Hippocampal formation (tissue), 2 donors: ENCODE measurements at places on chromosomes 16 and 17.

- DNase-seq = no peak
Measured at GRCh38 chr16:8894736-8895334, 12.7 kb downstream of the LITAFD start.

DNA sequence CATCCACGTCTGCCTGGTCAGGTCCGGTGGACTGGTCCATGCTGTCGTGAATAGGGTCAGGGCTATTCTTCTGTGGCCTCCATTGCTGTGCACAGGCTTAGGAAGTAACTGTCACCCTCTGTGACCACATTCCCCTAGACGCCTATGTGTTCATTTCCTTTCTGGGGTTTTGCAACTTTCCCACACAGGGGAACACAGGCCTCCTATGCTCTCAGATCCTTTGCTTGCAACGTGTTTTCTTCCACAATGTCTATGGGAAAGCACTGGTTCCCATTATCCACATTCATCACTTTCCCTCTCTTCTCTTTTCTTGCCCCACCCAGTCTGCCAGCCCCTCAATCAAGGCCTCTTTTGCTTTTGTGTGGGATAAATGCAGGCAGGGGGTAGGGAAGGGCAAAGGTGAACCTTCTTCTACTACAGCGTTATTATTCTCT lies 43.2 kb upstream of the DNAJA2 start:
- DNase-seq = no peak

DNA sequence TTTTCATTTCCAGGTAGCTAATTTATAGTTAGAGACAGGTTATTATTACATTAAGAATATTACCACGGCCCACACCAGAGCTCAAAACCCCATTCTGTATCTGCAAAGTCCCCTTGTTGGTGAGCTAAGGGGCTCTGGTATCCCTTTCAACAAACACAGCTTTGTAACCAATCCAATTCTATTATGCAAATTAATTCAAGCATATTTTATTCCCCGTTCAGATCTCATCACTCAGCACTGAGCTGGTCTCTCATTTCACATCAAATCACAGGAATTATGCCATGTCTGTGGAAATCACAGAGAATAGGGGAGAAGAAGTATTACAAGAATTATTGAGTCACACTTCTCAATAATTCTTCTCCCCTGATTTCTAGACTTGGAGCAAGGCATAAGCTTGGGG lies 111.7 kb downstream of the CDH11 start:
- DNase-seq = peak; percentile 56

- no peak for DNase-seq
Measured at GRCh38 chr16:87552772-87553573, 49.3 kb upstream of the JPH3 start.

DNA sequence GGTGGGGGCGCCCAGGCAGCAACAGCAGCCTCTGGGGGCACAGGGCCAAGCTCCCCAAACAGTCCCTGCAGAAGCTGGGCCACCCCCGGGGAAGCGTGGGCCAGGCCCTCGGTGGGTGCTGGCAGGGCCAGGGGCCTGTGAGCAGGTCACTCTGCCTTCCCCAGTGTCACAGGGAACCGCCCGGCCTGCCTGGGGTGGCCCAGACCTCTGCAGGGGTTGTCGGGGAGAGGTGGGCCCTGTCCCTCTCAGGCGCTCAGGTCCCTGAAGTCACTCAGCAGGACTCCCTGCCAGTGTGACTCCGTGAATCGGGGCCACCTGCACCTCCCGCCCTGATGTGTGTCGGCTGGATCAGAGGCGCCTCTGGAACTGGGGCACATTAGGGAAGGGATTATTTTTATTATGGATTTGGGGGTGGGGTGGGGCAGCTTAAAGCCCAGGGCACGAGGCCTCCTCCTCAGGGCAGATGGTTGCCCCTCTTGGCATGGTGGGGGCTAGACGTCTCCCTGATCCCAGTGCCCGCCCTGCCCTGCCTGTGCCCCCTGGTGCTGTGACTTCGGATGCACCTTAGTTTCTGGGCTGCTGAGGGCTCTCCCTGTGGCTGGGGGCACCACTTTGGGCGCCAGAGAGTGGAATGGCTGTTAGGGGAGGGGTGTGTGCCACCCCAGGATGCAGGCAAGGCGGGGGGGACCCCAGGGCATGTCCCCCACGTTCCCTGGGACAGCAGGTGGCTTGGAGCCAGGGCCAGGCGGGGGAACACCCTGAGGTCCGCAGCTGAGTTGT lies 1.2 kb upstream of the GNG13 start:
- no peak for DNase-seq

DNA sequence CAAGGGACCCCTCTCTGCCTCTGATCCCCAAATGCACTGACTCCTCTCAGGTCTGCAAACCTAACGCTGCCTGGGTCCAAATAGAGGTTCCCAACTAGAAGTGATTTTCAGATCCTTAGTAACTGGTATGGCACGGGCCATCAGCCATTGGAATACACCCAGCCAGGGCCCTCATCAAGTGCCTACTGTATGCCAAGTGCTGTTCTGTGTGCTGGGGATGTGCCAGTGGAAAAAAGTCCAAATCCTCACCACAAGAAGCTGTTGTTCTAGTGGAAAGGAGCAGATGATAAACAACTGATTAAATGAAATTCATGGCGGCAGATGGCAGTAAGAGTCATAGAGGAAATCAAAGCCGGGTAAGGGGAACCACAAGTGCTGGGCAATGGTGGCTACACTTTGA lies 57.2 kb upstream of the MED9 start:
- DNase-seq = peak; percentile 60

- no peak for DNase-seq
Measured at GRCh38 chr16:4142268-4142667, 26.0 kb upstream of the ADCY9 start.

DNA sequence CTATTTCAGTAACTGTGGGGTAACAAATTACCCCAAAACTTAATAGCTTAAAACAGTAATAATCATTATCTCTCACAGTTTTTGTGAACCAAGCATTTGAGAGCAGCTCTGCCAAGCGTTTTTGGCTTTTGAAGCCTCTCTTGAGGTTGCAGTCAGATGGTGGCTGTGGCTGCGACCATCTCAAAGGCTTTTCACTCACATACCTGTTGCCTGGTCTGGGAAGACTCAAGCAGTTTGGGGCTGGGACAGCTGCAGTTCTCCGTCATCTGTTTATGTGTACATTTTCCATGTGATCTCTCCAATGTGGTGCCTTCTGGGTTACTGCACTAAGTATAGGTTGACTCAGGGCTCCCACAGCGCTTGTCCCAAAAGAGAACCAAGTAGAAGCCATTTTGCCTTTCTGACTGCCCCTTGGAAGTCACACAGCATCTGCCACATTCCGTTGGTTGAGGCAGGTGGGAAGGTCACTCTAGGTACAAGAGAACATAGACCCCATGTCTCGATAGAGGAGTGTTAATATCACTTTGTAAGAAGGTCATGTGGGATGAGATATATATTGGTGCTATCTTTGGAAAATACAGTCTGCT lies 49.6 kb downstream of the LDHD start:
- DNase-seq = no peak

DNA sequence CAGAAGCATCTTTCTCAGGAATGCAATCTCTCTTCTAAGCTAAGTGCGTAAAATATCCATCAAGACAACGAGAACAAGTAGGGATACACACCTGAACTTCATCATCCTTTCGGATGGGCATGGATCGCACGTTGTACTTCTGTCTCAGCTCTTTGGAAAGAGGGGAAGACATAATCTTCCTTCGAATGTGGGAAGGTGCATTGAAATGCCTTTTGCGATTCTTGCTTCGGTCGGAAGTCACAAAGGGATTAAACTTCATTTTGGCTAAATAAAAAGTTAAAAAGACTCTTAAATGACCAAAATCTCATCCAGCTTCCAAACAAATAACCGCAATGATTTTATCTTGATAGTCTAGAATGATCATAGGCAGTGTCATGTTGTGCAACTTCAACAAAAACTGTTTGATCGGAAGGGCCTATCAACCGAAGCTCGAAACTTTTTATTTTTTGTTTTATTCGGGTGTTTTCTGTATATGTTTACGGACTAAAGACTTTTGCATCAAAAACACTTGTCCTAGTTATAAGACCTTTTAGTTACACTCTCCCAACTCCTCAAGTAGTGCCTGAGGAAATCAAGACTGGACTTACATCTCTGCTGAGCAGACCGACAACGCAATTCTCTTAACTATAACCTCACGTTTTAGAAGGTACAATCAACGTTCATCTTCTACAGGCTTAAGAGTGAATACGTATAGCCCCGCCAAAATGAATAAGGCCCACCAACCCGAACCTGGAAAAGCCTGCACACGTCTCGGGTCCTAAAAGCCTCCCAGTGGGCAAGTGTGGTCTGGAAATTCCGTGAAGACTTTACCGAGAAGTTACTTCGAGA lies 727 bp downstream of the RPL26 start:
- no peak for DNase-seq

- no peak for DNase-seq
Measured at GRCh38 chr16:79195938-79196337, 404.6 kb downstream of the MAF start.

GRCh38 chr17:57678393-57678792 lies 66.7 kb downstream of the CCDC182 start:
- no peak for DNase-seq

DNA sequence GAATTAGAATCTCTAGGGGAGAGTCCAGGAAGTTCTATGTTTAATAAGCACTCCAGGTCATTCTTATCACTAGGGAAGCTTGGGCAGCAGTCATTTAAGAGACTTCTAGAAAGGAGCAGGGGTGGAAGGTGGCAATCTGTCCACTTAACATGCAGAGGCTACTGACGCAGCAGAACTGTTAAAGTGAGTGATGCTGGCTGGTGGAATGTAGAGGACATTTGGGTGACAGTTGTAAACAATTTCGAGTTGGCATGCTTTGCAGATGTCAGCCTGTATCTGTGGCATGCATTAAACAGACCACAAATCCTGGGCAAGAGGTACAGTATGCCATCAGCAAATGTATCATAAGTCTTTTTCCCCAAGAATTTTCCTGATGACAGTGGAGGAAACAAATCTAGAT lies 40.5 kb upstream of the HS3ST3A1 start:
- DNase-seq = no peak

DNA sequence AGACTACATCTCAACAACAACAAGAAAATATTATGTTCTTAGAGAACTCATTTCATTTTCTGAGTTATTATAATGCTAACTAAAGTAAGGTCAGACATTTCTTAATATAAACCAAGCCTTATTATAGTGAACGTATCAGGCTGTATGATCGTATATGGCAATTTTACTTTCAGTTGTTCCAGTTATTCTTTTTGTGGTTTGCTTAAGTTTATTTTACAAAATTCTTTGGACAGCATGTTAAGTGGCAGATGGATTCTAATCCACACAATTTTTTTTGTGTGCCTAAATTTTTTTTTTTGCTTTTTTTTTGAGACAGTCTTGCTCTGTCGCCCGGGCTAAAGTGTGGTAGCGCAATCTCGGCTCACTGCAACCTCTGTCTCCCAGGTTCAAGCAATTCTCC lies 59.0 kb downstream of the VMP1 start:
- DNase-seq = no peak

GRCh38 chr17:29643817-29644160 lies 21.1 kb upstream of the CORO6 start:
- DNase-seq = no peak
